Airway epithelial cell (primary cell): ENCODE measurements at places on chromosomes 5 and 9. TPM values are rescaled to one million over a fixed set of nuclear protein-coding genes. Genes with fewer than 3 reads are reported as not detected.

Gene PIP5K1B
- 0.28 and 0.37 TPM in 2 replicates for total RNA-seq

Gene PCDHB9
- total RNA-seq, result 0.07 TPM in 1 of 2 replicates, not detected in the other

Gene FIBCD1
- total RNA-seq, result 0.19 and 0.56 TPM in 2 replicates

Gene GLDC
- total RNA-seq, result 1.4 and 1.7 TPM in 2 replicates

Gene TAF11L5
- not detected in 2 replicates for total RNA-seq

Gene TICAM2
- 0.56 and 1.1 TPM in 2 replicates for total RNA-seq

Gene IL3
- not detected in 2 replicates for total RNA-seq

Gene RNF183
- 0.21 TPM in 1 of 2 replicates, not detected in the other for total RNA-seq

Gene FBP2
- not detected in 2 replicates for total RNA-seq

Gene MARVELD2
- total RNA-seq, result 26.1 and 33.3 TPM in 2 replicates

Gene FEM1C
- total RNA-seq, result 5.4 and 8.1 TPM in 2 replicates

Gene INSL6
- not detected in 2 replicates for total RNA-seq

Gene TAL2
- 0.35 TPM in 1 of 2 replicates, not detected in the other for total RNA-seq

Gene ADAMTS6
- 2.2 and 3.8 TPM in 2 replicates for total RNA-seq

Gene GBGT1
- 3.2 and 4.4 TPM in 2 replicates for total RNA-seq

Gene F2RL1
- total RNA-seq, result 23.4 and 33.0 TPM in 2 replicates

Gene ADAMTS12
- total RNA-seq, result 1.6 and 2.5 TPM in 2 replicates

Gene ITGA2
- total RNA-seq, result 24.0 and 31.8 TPM in 2 replicates

Gene PRDM9
- not detected in 2 replicates for total RNA-seq

Gene S1PR3
- 0.70 and 2.4 TPM in 2 replicates for total RNA-seq

Gene PDE6A
- 0.07 TPM in 1 of 2 replicates, not detected in the other for total RNA-seq

Gene SLC6A19
- total RNA-seq, result not detected in 2 replicates

Gene SLC4A9
- not detected in 2 replicates for total RNA-seq

Gene GFI1B
- total RNA-seq, result not detected in 2 replicates

Gene SPINK6
- 5.9 and 10.8 TPM in 2 replicates for total RNA-seq

Gene SLC1A1
- 1.4 and 1.7 TPM in 2 replicates for total RNA-seq

Gene PAXX
- total RNA-seq, result 50.9 and 69.2 TPM in 2 replicates

Gene ELOVL7
- 3.2 and 3.8 TPM in 2 replicates for total RNA-seq

Gene CLTA
- 232 and 282 TPM in 2 replicates for total RNA-seq

Gene CCDC180
- 0.49 and 0.51 TPM in 2 replicates for total RNA-seq

Gene TRAF1
- total RNA-seq, result 0.42 and 0.46 TPM in 2 replicates

Gene HSPB3
- not detected in 2 replicates for total RNA-seq

Gene CRB2
- total RNA-seq, result not detected in 2 replicates

Gene MLANA
- not detected in 2 replicates for total RNA-seq

Gene C9orf153
- total RNA-seq, result not detected in 2 replicates

Gene HSD17B3
- total RNA-seq, result 0.93 and 1.6 TPM in 2 replicates

Gene GABBR2
- 0.19 and 0.56 TPM in 2 replicates for total RNA-seq
